ENCODE measurements at places on chromosomes 12 and 14.
A peak's percentile ranks its signal among the peaks of the same experiment; 100 is the strongest.

GRCh38 chr14:55746558-55746957 is 166.6 kb downstream of the KTN1 start:
- H3K4me3 ChIP-seq, result no peak overlapping the region
- H3K36me3 ChIP-seq, result no peaks in the 10 kb centered on the region
- no peak for DNase-seq

DNA sequence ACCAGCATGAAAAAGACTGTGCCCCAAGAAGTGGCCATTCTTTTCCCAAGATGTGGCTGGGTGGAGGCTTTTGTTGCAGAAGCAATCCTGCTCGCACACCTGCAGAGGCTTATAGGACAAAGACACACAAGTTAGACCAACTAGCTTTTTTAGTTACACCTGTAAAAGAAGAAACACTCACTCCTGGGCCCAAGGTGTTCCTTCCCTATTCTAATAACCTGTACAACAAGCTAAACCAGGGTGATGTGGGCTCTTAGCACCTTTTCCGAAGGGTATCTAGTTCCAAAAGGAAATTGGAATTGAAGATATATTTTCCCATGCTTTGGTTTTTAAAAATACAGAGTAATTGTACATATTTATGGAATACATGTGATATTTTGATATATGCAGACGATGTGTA is 31.0 kb downstream of the ENTPD5 start:
- no peak for DNase-seq
- peaks cover 14% of the 10 kb centered on the region for H3K36me3 ChIP-seq
- H3K4me3 ChIP-seq, result no peak overlapping the region
- H3K4me1 ChIP-seq, result no peaks in the 10 kb centered on the region
- H3K27ac ChIP-seq, result no peak overlapping the region

- peaks cover 7% of the 10 kb centered on the region for H3K27me3 ChIP-seq
- no peaks in the 10 kb centered on the region for H3K36me3 ChIP-seq
- peaks cover 5% of the 10 kb centered on the region for H3K4me1 ChIP-seq
- no peak overlapping the region for H3K27ac ChIP-seq
- H3K4me3 ChIP-seq, result no peak overlapping the region
Measured at GRCh38 chr14:89011355-89012281, 187.2 kb downstream of the TTC8 start.

- H3K36me3 ChIP-seq, result no peaks in the 10 kb centered on the region
- peaks cover 8% of the 10 kb centered on the region for H3K4me1 ChIP-seq
- peaks cover 5% of the 10 kb centered on the region for H3K27me3 ChIP-seq
- no peak for DNase-seq
- no peak overlapping the region for H3K4me3 ChIP-seq
- no peak overlapping the region for H3K27ac ChIP-seq
Measured at GRCh38 chr12:24738441-24738840, 210.5 kb downstream of the BCAT1 start.

DNA sequence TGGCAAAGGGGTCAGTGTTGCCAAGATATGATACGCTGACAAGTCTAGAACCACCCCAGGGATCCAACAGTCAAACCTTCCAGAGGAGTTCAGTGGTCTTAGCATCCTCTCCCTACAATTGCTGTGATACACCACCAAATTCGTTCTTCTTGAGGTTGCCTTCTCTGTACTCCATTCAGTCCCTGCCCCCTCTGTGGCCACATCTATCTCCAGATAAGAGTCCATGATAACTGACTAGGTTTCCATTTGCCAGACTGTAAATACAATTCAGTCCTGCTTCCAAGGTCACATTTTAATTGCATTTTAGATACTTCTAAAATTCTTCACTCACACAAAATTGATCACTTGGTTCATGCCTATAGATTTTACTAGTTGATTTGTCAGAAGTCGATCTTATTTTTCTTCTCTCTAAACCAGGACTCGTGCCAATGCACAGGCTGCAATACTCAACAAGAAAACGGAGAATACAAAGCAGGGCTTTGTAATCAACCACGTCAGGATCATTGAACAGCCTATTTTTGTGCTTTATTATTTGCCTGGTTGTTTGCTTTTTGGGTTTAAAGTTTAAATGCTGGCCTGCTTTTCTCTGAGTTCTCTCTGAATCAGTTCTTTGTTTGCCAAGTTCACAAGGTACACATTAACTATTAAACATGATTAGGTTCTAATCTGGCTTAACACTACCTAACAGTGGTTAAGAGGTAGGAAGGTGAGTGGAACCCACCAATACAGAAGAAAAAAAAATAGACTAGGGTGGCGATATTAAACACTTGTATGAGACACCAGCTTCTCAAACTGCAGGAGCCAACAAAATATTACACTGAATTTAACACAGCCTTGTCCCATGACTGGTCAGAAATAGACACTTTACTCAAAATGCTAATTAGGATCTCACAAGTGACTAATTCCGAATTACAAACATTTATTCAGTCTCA is 5.3 kb upstream of the TSPAN8 start:
- no peak overlapping the region for H3K27ac ChIP-seq
- no peak overlapping the region for H3K4me3 ChIP-seq
- H3K27me3 ChIP-seq, result no peaks in the 10 kb centered on the region

GRCh38 chr12:3305904-3306619 is 184.9 kb upstream of the PRMT8 start:
- DNase-seq, result no peak
- no peaks in the 10 kb centered on the region for H3K4me1 ChIP-seq
- peaks cover 4% of the 10 kb centered on the region for H3K27me3 ChIP-seq
- no peaks in the 10 kb centered on the region for H3K36me3 ChIP-seq

DNA sequence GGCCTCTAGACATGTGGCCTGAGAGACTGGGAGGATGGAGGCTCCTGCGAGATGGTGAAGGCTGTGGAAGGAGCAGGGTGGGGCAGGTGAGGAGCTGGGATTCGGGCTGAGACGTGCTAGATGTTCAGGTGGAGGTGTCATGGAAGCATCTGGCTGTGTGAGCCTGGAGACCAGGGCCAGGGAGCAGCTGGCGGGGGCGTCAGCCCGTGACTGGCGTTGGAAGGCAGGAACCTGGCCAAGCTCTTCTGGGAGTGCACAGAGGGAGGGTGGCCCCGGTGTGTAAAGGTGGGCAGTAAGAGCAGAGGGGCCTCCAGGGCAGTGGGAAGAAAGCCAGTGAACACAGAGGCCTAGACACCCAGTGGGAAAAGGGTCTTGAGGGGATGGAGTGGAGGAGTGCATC is 55.1 kb upstream of the RD3L start:
- no peak overlapping the region for H3K27ac ChIP-seq
- peaks cover 6% of the 10 kb centered on the region for H3K27me3 ChIP-seq
- no peaks in the 10 kb centered on the region for H3K4me1 ChIP-seq
- no peak for DNase-seq

- no peak within 1 kb of the TSS for H3K27ac ChIP-seq
- H3K4me3 ChIP-seq, result no peak within 1 kb of the TSS
- DNase-seq, result no peak
- peaks cover 1% of the 10 kb centered on the region for H3K27me3 ChIP-seq
Measured at GRCh38 chr14:22814941-22815713, at the start of gene SLC7A7. Gene SLC7A7 (minus strand): TSS chr14:22815435. CDS start chr14:22813398, 2,037 bp downstream.

DNA sequence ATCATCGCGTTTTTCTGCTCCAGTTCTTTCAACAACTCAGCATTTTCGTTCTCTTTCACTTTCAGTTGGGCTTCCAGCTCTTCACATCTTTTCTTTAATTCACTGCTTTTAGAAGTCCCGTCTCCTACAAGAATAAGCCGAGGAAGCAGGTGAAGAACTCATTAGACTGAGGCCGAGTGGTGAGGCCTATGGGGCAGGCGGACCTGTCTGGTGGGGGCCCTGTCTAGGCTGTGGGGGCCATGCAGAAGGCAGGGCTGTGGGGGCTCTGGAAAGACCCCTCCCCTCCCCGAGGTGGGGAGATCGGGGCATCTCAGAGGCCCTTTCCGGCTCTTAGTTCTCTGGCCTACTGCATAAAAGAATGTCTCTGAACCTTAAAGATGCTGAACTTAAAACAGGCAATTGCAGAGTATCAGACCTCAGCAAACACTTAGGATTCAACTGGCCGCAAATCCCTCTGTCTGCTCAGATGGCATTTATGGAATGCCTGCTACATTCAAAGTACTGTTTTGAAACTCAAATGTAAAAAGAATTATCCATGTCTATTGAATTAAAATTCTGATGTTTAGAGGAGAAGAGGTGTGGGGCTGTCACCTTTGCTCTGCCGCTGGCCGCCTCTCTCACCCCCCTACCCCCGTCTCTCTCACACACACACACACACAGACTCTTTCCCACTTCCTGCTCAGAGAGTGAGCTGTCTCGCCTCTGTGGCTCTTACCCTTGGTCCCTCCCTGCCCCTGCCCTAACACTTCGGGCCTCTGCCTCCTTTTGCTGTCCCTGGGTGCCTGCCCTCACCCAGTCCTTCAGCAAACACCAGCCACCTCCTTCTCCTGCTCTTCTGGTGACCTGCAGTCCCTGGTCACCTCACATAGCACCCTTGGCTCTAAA is 34.7 kb downstream of the CCDC92 start:
- H3K27ac ChIP-seq, result peak overlapping the region; percentile 60
- peaks cover 7% of the 10 kb centered on the region for H3K36me3 ChIP-seq
- peak overlapping the region; percentile 55 for H3K4me3 ChIP-seq
- H3K4me1 ChIP-seq, result peaks cover 24% of the 10 kb centered on the region
- H3K27me3 ChIP-seq, result no peaks in the 10 kb centered on the region

DNA sequence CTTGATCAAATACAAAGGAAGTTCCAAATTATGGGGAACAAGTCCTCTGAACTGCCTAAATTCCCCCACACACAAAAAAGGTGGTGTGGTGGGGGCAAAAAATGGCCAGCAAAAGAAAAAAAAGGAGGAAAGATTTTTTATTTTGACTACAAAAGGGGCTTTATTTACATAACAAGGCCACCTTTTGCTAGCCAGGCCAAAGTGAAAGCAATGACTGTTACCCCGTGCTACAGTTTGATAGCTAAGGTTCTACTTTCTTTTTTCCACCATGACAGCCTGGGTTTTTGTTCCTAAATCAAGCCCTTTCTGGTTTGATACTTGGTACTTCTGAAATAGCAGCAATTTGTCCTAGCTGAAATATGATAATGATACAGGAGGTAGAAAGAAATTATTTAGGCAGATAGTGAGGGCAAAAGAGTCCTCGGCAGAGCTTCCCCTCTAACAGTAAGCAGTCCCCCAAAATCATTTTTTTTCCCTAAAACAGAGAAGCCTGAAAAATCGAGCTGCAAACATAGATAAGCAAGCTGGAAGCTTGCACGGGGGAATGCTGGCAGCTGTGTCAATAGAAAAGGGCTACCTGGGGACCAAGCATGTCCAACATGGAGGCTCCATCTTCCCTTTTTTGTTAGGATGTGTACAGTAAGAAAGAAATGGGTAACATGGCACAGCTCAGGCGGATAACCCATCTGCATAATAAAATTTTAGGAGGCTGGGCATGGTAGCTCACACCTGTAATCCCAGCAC is 8.9 kb upstream of the B4GALNT1 start:
- H3K4me1 ChIP-seq, result no peaks in the 10 kb centered on the region
- no peak for DNase-seq
- H3K27ac ChIP-seq, result no peak overlapping the region

- H3K27ac ChIP-seq, result no peak overlapping the region
- peaks cover 8% of the 10 kb centered on the region for H3K36me3 ChIP-seq
- no peak overlapping the region for H3K4me3 ChIP-seq
- H3K27me3 ChIP-seq, result no peaks in the 10 kb centered on the region
Measured at GRCh38 chr12:4353785-4354208, 25.7 kb downstream of the FGF23 start.

- H3K27ac ChIP-seq, result no peak overlapping the region
- no peak overlapping the region for H3K4me3 ChIP-seq
- DNase-seq, result no peak
- H3K27me3 ChIP-seq, result peaks cover 8% of the 10 kb centered on the region
Measured at GRCh38 chr12:119447126-119447525, 112.6 kb downstream of the CCDC60 start.

DNA sequence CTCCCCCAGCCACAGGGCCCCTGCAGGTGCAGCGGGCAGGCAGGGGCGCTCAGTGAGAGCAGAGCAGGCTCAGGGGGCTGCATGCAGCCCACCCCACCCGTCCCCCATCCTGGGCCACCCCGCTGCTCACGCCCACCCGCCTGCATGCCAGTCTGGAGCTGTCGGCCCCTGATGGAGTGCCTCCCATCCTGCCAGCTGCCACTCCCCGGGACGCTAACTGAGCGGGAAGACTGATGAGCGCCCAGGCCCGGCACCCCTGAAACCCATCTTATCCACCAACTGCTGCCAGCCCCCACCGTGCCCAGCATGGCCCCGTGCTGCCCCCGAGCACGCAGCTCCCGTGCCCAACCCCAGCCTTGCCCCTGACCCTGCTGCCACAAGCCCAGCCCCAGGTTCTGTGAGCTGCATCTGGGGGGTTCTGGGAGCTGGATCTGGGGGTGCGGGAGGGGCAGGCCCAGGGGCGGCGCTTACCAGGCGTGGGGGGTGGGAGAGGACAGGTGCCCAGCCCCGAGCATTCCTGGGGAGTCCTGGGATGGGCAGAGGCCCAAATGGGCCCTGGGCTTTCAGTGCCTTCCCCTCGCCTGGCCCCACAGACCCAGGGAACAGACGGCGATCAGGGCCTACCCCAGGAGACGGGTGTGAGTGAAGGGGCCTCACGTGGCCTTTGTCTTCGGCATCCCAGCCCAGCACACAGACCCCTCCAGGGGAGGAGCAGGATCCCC is 13.3 kb downstream of the AKT1 start:
- no peak overlapping the region for H3K27ac ChIP-seq
- H3K36me3 ChIP-seq, result peaks cover under 1% of the 10 kb centered on the region
- no peak for DNase-seq
- H3K27me3 ChIP-seq, result no peaks in the 10 kb centered on the region

- no peak overlapping the region for H3K4me3 ChIP-seq
- no peaks in the 10 kb centered on the region for H3K27me3 ChIP-seq
- peak overlapping the region; percentile 53 for H3K27ac ChIP-seq
- no peak for DNase-seq
Measured at GRCh38 chr12:133203344-133204263, 22.3 kb downstream of the ZNF268 start.

DNA sequence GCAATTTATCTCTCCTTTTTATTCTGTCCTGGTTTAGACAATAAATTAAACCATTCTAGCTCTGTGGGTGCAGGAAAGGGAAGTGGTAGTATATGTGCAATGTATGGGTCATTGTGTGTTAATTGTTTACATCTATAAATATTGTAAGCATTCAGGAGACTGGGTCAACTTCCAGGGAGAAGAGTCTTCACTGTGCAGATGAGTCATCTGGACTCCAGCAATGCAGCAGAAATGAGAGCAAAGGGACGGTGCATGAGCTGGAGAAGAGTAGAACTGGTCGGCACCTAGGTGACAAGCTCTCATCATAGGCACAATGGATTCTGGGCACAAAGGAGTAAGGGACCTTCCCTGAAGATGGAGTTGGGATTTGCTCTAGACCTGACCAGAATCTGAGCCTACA is 211.1 kb upstream of the DAAM1 start:
- no peak overlapping the region for H3K4me3 ChIP-seq
- no peak overlapping the region for H3K27ac ChIP-seq
- no peak for DNase-seq
- H3K4me1 ChIP-seq, result no peaks in the 10 kb centered on the region

GRCh38 chr12:108642899-108643654 is 9.4 kb upstream of the SELPLG start:
- H3K27me3 ChIP-seq, result no peaks in the 10 kb centered on the region
- peaks cover 7% of the 10 kb centered on the region for H3K36me3 ChIP-seq
- no peak for DNase-seq

GRCh38 chr12:57935331-57935730 is 6.0 kb upstream of the ATP23 start:
- peaks cover 3% of the 10 kb centered on the region for H3K36me3 ChIP-seq
- H3K4me3 ChIP-seq, result peak overlapping the region; percentile 96
- H3K4me1 ChIP-seq, result peaks cover 17% of the 10 kb centered on the region
- no peaks in the 10 kb centered on the region for H3K27me3 ChIP-seq
- DNase-seq, result no peak

GRCh38 chr12:29732191-29732590 is 51.6 kb downstream of the TMTC1 start:
- no peak overlapping the region for H3K4me3 ChIP-seq
- H3K36me3 ChIP-seq, result no peaks in the 10 kb centered on the region
- H3K27ac ChIP-seq, result no peak overlapping the region
- no peaks in the 10 kb centered on the region for H3K27me3 ChIP-seq
- no peaks in the 10 kb centered on the region for H3K4me1 ChIP-seq
- no peak for DNase-seq
